ENCODE measurements at places on chromosomes 16 and 17.

GRCh38 chr17:46782250-46782953 lies 36.1 kb downstream of the WNT3 start:
- DNase-seq: no peak

DNA sequence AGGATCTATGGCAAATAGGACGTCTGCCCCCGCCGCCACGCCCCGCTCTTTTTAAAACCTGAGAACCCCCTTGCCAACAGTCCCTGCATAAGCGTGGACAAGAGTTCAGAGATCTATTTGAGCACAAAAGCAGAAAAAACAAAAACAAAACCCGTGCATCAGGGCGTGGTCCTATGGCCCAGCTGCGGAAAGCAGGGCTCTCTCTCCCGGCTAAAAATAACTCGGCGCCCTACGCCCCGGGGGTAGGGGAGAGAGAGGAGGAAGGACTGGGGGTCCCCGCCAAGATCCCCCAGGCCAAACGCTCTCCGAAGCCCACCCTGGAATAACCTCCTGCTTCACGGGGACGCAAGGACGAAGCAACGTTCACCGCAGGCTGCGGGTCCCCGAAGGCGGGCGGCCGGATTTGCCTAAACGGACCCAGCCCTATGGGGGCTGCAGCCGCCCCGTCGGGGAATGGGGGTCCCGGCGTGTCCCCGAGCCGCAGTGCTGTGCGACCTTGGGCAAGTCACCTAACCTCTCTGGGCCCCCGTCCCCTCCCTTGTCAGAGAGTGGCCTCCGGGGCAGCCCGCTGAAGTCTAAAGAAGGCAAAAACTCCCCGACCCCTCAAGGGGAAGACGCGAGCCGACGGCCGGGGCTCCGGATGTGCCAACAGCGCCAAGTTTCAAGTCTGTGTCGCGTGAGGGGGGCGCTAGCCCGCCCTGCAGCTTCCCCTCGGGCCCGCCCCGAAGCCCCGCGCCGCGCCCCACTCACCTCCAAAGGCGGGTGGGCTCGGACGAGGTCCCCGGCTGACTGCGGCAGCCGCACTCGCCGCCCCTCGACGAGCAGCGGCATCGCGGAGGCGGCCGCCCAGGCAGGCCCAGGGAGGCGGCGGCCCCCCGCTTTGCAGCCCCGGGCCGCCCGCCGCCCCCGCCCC lies 477 bp downstream of the NTAN1 start:
- DNase-seq: peak; percentile 30

DNA sequence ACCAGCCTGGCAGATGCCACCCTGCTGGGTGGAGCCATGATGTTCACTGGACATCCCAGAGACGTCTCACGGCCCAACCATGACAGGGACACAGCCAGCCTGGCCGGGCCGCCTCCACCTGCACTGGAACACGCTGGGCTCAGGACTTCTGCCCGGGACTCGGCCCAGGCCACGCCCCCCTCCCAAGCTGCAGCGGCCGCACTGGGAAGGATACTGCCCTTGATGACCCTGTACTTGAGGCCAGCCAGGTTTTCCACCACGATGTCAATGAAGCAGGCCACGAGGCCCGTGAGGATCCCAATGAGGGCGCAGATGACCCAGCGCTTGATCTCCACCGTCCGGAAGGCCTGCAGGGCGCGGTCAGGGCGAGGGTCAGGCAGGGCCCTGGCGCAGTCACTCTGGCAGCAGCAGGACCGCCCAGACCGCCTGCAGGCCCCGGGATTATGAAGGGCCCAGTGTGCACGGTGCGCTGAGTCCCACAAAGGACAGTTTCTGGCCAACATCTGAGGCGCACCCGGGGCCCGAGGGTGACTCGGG lies 14.2 kb downstream of the CLCN7 start:
- no peak for DNase-seq

DNA sequence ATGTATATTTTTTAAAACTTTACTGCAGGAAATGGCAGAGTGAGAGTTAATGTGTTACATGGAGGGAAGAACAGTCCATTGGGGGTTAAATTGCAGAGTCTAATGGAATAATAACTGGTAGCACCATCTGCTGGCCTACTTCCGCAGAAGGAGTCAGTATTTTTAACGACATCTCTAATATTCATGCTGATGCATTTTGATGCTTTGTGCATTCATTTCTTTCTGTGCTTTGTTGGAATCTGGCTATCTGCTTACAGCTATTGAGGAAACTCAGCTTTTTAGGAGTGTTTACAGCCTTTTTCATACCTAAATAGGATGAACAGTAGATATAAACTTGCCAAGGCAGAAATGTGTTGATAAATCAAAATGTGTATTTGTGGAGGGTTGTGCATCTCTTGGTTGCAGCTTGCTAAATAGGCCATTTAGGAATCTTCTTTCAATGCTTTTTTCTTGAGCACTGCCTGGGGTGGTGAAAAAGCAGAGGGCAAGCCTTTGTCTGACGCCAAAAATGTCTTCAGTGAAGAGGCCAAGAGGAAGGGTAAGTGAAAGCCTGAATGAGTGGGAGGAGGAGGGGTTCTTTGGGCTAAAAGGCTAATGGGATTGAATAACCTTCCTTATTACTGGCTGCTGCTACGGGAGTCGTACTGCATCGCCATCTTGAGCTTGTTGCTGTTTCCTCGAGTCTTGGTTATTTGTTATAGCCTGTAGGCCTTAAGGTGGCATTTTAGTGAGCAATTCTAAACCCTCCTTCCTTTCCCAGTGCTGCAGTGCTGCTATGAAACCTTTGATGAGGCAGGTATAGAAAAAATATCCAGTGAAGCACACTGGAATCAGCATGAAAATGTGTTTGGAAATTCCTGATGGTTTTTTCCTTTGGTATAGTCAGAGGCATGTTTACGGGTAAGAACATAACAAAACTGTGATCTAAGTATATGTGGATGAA lies 153.3 kb downstream of the CHD9 start:
- DNase-seq: peak; percentile 89

- DNase-seq: no peak
Measured at GRCh38 chr16:3755249-3755648, 37.9 kb upstream of the TRAP1 start.

DNA sequence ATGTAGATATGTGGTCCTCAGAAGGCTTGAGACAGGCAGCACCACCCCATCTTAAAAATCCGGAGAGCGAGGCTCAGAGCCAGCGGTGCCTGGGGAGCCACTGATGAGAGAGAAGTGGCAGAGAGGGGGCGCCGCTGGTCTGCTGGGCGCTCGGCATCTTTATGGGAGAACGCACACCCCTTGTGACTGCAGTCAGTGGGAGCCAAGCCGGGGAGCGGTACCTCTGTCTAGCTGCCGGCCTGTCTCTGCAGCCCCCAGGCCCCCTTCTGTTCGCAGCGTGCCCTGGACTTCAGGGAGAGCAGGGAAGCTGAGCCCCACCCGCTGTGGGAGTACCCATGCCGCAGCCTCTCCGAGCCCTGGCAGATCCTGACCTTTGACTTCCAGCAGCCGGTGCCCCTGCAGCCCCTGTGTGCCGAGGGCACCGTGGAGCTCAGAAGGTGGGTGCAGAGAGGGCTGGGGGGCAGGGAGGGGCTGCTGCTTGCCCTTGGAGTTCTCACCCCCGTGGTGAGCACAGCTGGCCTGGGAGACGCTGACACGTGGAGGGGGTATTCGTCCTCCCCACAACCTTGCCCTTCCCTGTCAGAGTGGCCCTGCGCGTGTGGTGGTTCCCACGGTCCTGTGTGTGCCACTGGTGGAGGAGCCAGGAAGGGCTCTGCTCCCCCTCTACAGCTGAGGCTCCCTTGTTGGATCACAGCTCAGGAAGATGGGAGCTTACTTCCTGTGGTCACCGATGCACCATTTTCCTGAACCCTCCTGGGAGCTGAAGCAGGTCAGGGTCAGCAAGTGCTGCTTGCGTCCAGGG lies 44.8 kb downstream of the PRMT7 start:
- DNase-seq: no peak

DNA sequence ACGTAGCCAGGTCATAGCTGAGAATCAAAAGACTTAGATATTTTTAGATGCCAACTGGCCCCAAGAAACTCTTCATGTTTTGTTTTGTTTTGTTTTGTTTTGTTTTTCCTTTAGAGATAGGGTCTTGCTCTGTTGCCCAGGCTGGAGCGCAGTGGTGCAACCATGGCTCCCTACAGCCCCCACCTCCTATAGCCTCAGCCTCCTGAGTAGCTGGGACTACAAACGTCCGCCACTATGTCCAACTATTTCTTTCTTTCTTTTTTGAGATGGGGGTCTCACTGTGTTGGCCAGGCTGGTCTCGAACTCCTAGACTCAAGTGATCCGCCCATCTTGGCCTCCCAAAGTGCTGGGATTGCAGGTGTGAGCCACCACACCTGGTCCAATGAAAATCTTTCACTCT lies 107.1 kb downstream of the ADCY9 start:
- no peak for DNase-seq

GRCh38 chr16:627454-628239 lies 3.1 kb upstream of the WFIKKN1 start:
- DNase-seq: peak; percentile 56

DNA sequence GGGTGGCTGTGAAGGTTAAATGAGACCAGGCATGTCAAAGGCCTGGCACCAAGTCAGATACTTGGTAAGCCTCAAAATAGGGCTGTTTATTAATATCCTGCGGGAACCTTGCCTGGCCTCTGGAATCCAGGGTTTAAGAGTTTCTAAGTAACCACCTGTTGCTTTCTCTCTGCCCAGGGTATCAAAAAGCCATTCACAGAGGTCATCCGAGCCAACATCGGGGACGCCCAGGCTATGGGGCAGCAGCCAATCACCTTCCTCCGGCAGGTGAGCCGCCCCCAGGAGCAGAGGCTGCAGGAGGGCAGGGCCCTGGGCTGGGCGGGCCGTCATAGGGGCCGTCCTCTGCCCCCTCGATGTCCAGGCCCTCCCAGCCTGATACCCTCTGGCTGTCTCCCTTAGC lies 13.3 kb downstream of the GPT2 start:
- DNase-seq: no peak

- no peak for DNase-seq
Measured at GRCh38 chr16:79041206-79041605, 559.3 kb downstream of the MAF start.

DNA sequence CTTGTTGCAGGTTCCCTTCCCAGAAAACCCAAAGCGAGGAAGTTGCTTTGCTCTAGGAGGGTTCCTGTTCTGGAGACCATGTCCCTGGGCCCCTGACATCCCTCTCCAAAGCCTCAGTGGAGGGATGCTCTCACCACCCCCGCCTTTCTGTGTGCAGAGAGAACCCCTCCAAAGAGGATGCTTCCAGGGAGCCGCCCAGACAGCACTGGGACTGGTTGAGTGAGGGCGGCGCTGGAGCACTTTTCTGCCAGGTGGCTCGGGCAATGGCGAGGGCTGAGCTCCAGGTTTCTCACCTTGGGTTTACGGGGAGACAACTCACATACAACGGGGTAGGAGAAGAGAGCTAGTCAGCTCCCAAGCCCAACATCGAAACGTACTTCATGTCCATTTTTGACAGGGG lies 7.3 kb downstream of the EMC6 start:
- DNase-seq: no peak

- peak; percentile 44 for DNase-seq
Measured at GRCh38 chr16:29926711-29927052, 656 bp upstream of the KCTD13 start.

DNA sequence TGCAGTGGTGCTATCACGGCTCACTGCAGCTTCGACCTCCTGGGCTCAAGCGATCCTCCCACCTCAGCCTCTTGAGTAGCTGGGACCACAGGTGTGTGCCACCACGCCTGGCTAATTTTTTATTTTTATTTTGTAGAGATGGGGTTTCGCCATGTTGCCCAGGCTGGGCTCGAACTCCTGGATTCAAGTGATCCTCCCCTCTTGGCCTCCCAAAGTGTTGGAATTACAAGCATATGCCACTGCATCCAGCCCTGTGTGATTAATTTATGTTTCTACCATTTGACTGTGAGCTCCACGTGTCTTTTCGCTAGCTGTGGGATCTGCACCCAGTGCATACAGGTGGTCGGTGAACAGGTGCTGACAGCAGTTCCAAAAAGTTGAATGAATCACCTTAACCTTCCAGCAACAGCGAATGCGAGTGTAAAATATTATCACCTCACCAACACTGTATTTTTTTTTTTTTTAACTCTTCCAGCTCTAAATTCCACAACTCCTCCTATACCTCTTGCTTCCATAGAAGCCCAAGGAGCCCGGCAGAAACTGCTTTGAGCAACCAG lies 484 bp upstream of the NUDT7 start:
- no peak for DNase-seq

GRCh38 chr17:57701124-57701523 lies 44.0 kb downstream of the CCDC182 start:
- no peak for DNase-seq

DNA sequence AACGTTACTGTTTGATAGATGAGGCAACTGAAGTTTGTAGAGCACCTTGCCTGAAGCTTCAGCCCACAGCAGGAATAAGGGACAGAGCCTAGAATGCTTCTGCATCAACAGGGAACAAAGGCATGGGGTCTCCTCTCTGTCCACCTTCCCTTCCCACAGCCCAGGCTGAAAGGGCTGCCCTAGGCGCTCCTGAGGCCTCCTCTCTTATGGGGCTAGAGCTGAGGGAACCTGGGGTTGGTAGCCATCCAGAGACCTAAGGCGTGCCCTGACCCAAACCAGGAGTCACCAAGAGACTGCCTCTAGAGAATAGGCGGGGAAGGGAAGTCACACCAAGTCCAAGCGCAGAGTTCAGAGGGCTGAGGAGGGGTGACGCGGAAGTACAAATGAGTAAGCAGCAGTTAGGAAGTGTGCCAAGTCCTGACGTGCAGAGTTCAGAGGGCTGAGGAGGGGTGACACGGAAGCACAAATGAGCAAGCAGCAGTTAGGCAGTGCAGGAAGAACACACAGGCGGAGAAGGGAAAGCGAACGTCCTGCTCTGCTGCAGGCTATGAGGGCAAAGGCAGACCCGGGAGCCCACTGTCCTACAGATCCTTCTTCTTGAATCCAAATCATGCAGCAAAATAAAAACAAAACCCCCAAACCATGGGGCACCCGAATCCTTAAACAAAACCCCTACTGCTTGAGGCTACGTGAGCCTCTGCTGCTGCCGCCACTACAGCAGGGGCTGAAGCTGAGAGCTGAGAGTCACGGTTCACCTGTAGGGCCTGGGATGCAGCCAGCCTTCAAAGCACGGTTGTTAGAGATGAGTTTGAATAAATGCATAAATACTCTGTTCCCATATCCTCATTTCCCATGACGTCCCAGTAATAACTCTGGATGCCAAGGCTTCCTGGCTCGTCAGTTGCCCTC lies 2.7 kb upstream of the SPG7 start:
- peak; percentile 99 for DNase-seq

GRCh38 chr17:43381621-43382020 lies 17.2 kb upstream of the ARL4D start:
- no peak for DNase-seq

DNA sequence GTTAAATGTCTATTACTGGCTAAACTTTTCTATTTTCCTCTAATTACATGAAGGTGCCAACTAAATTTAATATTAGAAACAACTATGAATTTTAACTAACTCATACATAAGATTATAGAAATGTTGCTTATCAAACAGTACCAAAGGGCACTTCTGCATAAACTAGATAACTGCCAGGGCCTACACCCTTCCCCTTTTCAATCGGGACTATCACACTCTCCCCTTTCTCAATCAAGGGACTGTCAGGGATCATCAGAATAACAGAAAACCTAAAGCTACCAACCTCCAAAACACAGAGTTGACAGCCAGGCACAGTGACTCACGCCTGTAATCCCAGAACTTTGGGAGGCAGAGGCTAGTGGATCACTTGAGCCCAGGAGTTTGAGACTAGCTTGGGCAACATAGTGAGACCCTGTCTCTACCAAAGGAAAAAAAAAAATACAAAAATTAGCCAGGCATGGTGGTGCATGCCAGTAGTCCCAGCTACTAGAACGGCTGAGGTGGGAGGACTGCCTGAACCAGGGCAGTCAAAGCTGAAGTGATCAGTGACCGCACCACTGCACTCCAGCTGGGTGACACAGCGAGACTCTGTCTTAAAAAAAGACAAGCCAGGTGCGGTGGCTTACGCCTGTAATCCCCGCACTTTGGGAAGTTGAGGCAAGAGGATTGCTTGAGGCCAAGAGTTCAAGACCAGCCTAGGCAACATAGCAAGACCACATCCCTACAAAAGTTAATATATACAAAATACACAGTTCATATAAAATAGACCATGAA lies 3.2 kb upstream of the PHLPP2 start:
- DNase-seq: no peak

All from fibroblast of mammary gland (primary cell).